Stimulated activated naive CD8-positive, alpha-beta T cell treated with anti-CD3 and anti-CD28 coated beads, Interleukin-15, amount 100 ng/mL, for 72 hours (primary cell): ENCODE measurements at places on chromosomes 7 and 10.

DNA sequence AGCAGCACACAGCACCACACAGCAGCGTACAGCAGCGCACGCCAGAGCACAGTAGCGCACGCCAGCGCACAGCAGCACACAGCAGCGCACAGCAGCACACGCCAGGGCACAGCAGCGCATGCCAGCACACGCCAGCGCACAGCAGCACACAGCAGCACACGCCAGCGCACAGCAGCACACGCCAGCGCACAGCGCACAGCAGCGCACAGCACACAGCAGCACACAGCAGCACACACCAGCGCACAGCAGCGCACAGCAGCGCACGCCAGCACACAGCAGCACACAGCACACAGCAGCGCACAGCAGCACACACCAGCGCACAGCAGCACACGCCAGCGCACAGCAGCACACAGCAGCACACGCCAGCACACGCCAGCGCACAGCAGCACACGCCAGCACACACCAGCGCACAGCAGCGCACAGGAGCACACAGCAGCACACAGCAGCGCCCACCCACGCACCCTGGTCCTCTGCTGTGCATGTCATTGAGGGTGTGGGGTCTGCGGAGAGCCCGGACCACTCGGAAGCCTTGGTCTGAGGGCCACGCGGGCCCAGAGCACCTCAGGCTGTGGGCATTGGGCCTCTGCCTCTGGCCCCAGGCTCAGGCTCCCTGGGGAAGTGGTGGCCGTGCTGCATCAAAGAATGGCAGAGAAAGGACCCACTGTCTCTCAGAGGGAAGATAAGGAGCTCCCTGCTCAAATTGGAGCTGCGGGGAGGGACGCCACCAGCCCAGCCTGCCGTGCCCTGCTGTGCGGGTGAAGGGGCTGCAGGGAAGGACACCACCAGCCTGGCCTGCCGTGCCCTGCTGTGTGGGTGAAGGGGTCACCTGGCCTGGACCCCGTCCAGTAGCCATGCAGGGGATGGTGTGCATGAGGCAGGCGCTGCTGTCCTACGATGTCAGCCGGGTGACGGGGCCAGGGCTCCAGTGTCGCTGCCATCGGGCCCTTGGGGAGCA is 27.5 kb upstream of the GPR146 start:
- no peak for DNase-seq

GRCh38 chr10:89377705-89378637 is at the start of gene IFIT1B:
Gene IFIT1B (plus strand): TSS chr10:89378056. CDS start chr10:89378136, 80 bp downstream.
- DNase-seq = no peak

DNA sequence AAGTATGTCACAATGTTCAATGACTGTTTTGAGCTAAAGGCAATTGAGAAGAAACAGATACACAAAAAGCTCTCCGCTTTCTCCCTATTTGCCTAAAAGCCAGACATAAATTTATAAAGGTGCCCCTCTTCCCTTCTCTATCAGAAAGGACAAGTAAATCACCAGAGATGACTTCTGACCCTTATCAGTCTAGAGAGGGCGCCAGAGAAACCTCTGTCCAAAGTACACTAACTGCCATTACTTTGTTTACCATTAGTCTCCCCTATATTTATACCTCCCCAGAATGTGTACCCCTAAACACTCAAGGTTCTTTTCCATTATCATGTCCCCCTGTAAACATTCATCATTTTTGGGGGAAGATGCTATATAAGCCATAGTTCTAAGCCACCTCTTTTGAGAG is 49.3 kb downstream of the TPK1 start:
- DNase-seq = no peak

- no peak for DNase-seq
Observed at GRCh38 chr7:461453-462172, 58.0 kb downstream of the PDGFA start.

GRCh38 chr10:112919721-112920120 is 30.3 kb upstream of the TCF7L2 start:
- no peak for DNase-seq

- no peak for DNase-seq
Observed at GRCh38 chr7:68967598-68967997, 630.7 kb upstream of the AUTS2 start.

DNA sequence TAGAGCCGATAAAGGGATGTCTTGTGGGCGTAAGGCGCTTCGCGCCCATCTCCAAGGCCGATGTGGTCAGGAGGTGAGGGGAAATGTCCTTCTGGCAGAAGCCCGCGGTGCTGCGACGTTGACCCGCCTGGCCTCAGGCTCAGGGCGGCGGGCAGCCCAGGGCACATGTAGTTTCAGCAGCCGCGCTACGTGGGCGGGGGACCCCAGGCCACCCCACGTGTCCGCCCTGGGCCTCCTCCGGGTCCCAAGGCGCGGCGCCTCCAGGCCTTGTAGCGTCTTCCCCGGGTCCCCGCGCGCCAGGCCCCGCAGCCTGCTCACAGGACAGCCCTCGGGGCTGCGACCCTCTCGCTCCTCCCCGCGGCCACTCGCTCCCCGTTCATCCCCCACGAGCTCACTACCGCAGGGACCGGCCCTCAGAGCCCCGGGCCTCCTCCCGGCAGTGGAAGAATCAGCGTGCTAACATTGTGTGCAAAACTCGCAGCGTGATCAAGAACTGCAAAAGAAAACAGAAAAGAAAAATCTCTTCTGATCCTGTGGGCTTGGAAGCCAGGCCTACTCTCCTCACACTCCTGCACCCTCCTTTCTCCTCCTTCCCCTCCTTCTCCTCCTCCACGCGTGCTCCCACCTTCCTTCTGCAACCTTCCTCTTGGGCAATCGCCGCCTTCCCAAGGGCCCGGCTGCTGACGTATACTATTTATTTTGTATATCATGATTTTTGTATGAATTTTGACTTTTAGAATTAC is 4.4 kb upstream of the TBX20 start:
- DNase-seq = no peak

- DNase-seq = no peak
Observed at GRCh38 chr7:2460641-2461040, 15.6 kb downstream of the GRIFIN start.

DNA sequence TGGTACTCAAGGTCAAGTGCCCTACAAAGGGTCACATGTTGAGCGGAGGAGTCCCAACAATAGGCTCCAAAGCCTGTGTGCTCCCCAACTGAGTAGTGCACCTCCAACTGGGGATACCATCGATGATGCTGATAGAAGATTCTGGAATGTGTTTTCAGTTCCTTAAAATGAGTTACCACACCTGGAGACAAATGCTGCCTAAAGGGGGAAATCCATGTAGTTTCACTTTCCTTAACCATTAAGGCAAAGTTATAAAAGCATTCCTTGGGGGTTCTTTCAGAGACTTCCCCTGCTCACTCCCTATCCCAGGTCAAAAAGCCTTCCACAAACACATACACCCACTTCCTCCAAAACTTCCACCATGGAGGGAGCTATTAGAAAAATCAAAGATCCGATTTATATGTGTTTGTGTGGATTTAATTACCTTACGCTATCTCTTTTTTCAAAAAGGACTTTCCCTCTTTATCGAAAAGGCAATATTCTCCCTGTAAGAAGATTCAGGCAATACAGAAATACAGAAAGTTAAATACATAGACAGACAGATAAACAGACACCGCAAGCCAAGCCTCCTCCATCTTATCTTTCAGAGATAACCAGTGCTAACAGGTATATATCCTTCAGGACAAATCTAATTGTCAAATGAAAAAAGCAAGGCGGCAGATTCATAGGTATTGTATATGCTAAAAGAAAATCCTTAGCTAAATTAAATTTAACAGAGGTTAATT is 135.9 kb upstream of the ASAH2 start:
- no peak for DNase-seq

DNA sequence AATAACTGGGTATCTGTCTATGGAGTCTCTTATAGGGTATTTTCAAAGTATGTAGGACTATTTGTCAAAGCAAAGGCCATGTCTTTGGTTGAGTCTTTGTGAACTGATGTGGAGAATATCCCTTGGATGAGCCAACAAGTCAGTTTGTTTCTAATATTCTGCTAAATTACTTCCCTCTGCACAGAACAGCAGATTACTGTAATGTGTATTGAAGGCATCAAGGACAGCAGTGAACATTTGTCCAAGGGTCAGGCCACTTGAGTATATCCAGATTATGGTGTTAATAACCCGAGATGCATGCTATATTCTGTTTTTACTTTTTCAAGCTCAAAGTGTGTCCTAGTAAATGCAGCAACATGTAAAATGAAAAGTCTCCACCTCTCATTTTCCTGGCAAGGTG is 144.2 kb upstream of the GLI3 start:
- DNase-seq = no peak

GRCh38 chr10:122307669-122308416 is 36.7 kb downstream of the BTBD16 start:
- DNase-seq = no peak

DNA sequence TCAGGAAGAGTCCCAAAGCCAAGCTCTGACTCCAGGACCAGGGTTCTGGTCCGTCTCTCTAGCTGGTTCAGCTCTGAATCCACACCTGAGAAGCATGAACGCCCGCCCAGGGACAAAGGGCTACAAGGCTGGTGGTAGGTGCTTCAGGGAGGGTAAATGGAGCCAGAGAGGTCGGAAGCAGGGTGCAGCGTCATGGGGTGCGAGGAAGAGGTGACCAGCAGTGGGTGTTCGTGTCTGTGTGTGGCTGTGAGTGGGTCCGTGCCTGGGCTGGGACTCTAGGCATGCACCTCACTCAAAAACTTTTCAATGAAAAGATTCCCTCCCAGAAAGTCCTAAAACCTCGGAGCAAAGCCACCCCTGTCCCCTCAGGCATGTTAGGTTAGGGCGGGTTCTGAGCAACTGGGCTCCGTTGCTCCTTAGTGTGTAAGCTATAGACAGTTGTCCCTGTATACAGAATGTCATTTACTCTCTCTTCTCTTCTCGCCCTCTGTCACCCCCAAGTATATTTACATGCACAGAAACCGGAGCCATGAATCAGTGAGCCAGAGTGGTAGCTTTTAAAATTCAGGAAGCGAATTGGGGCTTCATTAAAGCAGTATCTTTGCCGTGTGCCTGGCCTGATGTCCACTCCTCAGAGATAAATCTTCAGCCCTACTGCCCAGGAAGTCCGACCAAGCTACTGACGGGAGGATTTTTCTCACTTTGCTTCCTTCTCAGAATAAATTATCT is 12.3 kb upstream of the GATA3 start:
- no peak for DNase-seq

- no peak for DNase-seq
Observed at GRCh38 chr7:12731214-12731656, 43.8 kb downstream of the ARL4A start.

GRCh38 chr10:99369551-99369950 is 40.4 kb downstream of the CNNM1 start:
- DNase-seq = no peak

DNA sequence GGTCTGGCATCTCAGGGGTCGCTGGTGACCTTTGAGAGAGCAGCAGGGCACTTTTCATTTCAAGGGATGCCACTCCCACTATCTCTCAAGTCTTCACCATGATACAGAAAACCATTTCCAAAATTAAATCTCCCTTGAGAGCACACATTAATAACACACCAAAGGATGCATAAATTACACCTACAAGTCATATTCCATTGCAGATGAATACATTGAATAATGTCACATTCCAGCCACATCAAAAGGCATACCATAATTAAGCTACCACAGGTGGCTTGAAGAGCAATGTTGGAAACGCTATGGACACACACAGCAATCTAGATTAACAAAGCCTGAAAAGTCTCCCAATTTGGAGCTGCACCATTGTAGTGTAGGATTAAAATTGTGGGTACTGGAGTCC is 353.3 kb upstream of the ZMIZ1 start:
- DNase-seq = no peak

- no peak for DNase-seq
Observed at GRCh38 chr10:118746246-118746645, 8.5 kb downstream of the CACUL1 start.

GRCh38 chr7:71135116-71135515 is 3.2 kb downstream of the GALNT17 start:
- no peak for DNase-seq

DNA sequence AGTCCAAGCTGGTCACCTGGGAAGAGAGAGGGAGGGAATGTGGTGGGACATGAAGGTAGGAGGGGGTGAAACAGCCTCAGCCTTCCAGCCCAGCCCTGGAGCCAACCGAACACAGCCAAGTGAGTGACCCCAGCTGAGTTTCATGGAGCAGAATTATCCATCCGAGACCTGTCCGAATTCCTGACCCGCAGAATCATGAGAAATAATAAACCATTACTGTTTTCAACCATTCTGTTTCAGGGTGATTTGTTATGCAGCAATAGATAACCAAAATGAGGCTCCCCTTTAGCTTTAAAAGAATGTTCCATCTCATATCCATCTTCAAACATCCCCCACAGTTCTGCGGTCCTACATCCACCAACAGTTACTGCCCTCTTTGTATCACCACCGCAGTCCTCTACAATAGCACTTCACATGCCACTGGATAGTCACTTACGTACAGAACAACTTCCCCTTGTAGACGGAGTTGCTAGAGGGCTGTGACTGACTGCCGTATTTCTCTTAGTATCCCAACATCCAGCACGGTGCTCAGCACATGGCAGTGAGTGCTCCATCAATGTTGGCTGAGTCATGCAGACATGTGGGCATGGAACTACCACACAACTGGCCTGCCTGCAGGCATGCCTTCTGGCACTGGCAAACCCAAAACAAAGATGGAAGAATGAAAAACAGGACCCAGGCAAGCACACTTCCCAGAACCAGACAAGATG is 18.5 kb downstream of the KIAA1549 start:
- DNase-seq = no peak

GRCh38 chr10:86073199-86073977 is 293.2 kb downstream of the GRID1 start:
- no peak for DNase-seq

DNA sequence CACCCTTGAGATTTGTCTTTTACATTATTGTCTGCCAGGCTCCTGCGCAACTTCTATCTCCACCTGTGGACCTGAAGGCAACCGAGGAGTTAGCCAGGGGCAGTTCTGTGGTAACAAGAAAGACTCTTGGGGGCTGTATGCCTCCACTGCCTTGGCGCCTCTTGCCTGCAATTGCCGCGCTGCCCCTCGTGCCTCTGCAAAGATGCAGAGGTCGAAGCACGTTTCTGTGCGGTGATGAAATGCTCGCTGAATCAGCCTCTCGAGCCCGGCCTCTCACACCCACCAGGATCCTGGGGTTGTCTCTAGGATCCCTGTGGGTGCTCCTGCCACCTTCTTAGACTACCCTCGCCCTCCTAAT is 486 bp upstream of the LHFPL3 start:
- DNase-seq = no peak

- DNase-seq = no peak
Observed at GRCh38 chr10:119283818-119284217, 76.4 kb downstream of the GRK5 start.

DNA sequence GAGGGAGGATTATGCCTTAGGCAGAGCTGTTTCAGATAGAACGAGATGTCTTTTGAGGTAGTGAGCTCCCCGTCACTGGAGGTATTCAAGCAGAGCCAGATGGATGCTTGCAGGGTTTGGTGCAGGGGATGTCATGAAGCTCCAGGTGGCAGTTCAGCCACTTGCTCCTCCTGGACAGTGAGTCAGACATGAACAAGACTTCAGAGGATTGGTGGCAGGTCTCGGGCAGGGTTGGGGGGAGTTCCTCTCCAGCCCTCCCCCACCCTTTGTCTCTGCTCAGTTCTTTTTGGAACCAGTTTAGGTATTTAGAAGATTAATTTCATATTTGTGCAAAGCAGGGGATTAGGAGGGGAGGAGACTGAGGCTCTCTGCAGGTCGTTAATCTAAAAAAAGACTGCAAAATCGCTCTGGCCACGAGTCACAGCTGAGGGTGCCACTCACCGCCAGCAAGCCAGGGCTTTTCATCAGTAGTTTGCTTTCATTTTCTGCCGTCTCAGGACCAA is 21.5 kb upstream of the MYL10 start:
- DNase-seq = no peak

GRCh38 chr7:31056775-31057346 is 4.8 kb downstream of the ADCYAP1R1 start:
- no peak for DNase-seq
